ENCODE measurements at places on chromosomes 5 and 9.

DNA sequence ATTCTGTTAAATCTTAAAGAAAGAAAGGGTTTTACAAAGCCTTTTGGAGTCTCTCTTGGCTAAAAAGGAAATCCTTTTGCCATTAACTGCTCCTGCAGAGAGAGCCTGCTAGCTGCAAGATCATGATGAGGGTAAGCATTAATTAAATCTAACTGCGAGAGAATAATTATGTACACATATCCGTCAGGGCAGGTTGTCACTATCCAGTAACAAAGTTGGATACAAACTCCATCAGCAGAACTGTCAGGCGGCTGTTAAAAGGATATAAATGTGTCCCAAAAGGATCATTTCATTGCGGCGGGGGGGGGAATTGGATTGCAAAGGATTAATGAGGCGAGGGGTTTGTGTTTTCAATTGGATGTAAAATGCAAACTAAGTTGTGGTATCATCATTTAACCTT, 289.3 kb downstream of the ASTN2 start:
- no peak for DNase-seq

- no peak for DNase-seq
Observed at GRCh38 chr5:178322736-178323540, 90.3 kb upstream of the PHYKPL start.

GRCh38 chr5:6638236-6638635, 5.0 kb downstream of the SRD5A1 start:
- DNase-seq: no peak

GRCh38 chr5:131230406-131230805, 33.4 kb upstream of the CDC42SE2 start:
- no peak for DNase-seq

DNA sequence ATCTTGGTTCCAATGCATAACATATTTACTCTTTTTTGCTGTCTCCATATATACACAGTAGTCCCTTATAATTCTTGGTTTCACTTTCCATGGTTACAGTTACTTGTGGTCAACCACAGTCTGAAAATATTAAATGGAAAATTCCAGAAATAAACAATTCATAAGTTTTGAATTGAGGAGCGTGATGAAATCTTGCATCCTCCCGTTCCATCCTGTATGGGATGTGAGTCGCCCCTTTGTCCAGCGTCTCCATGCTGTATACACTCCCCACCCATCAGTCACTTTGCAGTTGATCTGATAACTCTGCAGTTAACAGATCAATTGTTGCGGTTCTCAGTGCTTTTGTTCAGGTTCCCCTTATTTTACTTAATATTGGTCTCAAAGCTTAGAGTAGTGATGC, 11.5 kb upstream of the FAF2 start:
- DNase-seq: no peak

DNA sequence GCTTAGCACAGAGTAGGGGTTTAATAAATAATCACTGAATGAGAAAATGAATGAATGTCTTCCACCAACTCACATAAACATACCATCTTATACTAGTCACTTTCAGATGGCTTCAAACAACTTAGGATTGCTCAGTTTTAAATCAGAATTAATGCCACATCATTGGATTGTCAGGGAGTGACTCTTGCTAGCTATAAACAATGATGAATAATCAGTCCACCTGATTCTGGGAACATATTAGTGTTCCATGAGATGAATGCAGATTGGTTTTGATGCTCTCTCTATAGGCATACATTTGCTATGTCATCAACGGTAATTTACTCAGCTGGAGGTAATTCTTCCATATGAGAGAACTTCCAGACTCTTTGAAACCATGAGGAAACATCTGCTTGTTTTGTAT, 97.4 kb downstream of the CDH9 start:
- no peak for DNase-seq

DNA sequence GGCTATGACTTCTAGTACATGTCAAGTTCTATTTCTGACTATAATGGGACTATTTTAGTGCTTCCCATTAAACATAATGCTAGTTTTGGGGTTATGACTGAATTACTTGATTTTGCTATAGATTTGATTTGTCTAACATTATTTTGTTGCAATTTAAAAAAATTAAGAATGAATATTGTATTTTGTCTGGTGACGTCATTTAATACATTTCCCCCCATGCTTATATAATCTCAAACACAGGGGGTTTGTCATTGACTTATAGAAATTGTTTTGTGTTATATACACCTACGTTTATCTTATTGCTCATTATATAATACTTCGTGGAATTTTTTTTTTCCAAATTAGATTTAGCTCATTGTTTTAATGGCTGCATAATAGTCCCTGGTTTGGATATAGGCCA, 270.3 kb upstream of the VLDLR start:
- DNase-seq: no peak

DNA sequence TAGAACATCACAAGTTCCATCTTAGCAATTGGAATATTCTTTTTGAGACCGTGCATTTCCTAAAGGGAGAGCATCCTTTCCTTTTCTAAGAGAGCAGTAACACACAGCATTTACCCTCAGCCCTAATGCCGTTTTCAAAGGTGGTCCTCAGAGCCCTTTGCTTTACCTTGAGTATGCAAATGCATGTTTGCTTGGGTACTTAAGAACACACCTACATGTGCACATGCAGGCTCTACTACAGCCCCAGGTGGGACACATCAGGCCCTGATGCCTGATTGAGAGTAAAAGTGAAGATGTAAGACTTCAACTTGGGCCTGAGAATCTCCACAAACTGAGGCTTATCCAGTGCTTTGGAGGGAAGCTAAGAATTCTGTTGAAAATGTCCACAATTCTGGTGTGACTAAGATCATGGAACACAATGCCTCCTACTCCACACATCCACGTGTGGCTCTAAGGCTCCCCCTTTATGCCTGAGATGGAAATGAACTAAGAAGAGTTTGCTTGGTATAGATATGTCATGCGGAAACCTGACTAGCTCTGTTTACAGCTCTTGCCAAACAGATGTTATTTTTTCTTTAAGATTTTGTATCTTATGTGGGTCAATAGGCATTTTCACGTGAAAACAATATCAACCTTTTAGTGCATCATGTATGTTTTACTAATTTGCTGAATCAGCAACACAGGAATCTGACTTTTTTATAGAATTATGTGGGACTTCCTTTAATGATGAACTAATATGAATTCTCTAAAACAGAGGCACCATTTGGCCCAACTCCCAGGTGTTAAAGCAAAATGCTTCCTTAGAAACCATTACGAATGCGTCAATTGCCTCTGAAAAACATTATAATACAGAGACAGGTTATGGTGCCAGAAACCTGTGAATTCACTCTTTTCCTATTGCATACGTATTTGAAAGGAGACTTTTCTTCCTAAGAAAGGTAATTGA, 48.9 kb upstream of the SLC2A8 start:
- no peak for DNase-seq
